ENCODE measurements at places on chromosomes 1 and 21.

GRCh38 chr1:4969556-4970129 is 315.2 kb downstream of the AJAP1 start:
- no peak for DNase-seq

DNA sequence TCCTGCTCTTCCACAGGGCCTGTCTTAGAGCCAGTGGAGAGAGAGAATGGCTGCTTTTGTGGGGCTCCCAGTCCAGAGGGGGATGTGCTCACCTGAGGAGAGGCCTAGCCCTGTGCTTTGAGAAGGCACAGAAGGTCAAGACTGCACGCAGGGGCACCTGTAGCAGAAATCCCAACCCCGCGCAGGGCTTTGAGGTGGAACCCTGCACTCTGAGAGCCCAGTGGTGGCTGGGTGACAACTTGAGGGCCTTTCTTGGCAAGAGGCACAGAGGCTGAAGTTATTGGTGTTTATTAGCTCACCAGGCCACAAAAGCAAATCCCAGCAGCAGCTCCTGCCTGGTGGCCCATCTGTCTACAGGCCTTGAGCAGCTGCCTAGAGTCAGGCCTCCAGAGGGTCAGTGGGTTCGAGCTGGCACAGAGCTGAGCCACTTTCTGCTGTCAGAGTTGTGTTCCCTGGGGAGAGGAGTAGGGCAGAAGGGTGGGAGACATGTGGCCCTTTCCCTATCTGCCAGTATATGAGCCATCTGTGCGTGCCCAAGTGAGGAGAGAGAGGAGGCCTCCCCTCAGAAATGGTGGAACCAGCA is 31.4 kb downstream of the SZRD1 start:
- no peak for DNase-seq

- DNase-seq: no peak
Measured at GRCh38 chr1:94622757-94623156, 81.2 kb upstream of the F3 start.

DNA sequence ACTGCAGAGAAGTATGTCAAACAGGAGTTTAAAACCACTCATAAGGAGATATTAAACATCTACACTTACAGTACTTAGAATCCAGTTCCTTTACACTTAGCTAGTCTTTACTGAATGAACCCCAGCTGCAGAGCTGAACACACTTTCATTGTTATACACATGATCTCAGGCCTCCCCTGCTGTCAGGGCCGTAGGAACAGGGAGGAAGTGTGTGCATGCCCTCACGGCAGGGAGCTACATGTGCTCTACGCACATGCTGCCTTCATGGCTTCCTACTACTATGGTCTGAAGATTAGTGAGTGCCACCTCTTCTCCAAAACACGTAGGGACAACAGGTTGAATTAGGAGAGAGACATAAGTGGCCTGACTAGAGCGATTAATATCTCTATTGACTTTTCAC is 191.5 kb downstream of the SIPA1L2 start:
- DNase-seq: no peak

GRCh38 chr1:115068826-115069585 is 20.3 kb downstream of the TSPAN2 start:
- DNase-seq: no peak

GRCh38 chr1:231803353-231803752 is 176.8 kb downstream of the DISC1 start:
- DNase-seq: no peak

DNA sequence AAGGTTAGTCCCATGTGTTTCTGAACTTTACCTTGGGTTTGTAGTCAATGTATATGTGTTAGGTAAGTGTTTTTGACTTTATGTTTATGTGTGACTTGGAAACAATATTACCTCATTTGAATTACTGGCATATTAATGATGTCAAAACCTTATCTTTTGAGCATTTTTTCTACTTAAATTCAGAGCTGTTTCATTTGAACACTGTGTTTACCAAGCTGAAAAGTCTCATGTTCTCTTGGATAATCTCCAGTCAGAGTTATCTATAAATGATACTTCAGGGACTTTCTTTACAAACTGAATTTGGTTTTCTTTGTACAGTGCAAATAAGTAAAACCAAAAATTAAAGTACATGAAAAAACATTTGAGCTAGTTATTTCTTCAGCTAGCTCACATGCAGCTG is 30.0 kb downstream of the ADAMTS1 start:
- no peak for DNase-seq

DNA sequence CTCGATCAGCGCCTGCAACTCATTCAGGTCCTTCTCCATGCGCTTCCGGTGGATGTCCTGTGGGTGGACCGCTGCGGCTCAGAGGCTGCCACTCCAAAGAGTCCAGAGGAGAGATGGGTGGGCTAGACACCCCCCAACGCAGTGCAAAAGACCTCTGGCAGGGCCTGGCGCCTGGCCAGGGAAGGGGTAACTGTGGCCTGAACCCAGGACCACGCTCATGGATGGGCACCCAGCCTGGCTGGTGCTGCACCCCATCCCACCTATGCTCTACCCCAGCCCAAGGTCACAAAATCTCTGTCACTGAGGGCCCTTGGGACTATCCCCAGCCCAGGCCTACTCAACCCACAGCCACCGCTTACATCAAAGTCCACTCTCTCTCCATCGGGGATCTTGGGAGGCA is 12.2 kb downstream of the TNNT2 start:
- DNase-seq: no peak

DNA sequence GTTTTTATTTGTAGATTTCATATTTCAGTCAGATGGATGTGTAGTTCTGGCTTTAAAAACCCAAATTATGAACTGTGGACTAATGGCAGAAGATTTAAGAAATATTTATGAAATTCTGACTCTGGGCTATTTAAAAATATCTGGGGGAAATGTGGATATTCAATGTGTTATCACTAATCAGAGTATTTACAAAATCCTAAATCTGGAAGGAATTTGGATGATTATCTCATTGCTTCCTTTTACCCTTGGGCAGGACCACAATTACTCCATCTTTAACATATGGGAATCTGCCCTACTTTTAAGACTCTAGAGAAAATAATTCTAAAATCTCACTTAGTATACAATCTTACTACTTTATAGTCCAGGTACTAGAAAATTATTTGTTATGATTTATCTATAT is 203.2 kb downstream of the PDE4B start:
- DNase-seq: no peak

DNA sequence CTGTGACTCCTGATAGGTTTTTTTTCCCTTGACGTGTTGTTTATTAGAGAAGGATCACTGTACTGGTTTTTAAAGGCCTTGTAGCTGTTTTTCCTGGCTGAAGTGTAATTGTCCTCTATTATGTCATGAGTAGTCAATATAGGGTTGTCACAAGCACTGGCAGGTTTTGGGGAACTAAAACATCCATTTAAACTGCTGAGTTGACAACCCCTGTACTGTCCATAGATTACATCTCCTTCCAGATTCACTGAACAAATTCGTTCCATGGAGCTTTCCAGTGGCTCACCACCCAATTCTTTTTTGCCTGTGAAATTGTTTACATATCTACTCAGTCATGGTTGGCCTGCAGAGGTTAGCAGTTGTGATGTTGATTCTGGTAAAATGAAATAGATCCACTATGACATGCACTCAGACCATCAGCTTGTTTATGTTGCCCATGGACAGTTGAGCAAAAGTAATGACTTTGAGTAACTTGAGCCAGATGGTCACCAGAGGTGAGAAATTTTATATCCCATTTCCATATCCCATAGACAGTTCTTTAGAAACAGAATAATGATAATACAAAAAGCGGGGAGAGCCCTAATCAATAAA is 59.9 kb upstream of the QSOX1 start:
- DNase-seq: no peak

- no peak for DNase-seq
Measured at GRCh38 chr1:31585736-31586365, 9.5 kb downstream of the TINAGL1 start.

DNA sequence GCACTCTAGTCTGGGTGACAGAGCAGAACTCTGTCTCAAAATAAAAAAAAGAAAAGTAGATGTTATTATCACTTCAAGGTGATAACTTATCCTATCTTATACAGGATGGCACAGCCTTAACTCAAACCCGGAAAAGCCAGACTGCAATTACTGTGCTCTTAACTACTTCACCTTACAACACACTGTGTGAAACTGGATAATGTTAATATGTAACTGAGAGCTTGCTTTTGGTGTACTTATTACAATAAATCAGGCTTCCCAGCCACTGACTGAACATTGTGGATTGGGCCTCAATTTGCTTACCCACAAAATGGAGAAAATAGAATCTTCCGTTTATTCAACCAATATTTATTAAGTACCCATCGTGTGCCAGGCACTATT is 1.4 kb downstream of the ORC1 start:
- DNase-seq: no peak

GRCh38 chr1:228743405-228743804 is 8.1 kb downstream of the RHOU start:
- no peak for DNase-seq

DNA sequence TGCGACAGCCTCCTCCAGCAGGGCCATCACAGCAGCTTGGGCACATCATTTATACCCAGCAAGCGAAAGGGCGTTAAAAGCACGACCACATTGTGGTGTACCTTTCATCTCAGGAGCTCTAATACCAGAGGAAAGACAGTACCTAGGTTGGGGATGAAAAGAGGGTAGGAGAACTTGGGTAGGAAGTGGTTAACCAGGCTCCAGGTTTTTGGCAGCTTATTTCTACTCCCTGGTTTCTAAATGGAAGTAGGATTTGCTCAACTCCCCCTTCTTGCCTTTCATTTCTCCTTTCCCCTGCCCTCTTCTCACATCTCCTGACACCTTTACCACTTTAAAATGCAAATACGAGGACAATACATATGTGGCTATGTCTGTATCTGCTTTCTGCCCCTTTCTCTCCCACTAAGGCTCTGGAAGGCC is 30.2 kb downstream of the FAM177B start:
- DNase-seq: no peak

DNA sequence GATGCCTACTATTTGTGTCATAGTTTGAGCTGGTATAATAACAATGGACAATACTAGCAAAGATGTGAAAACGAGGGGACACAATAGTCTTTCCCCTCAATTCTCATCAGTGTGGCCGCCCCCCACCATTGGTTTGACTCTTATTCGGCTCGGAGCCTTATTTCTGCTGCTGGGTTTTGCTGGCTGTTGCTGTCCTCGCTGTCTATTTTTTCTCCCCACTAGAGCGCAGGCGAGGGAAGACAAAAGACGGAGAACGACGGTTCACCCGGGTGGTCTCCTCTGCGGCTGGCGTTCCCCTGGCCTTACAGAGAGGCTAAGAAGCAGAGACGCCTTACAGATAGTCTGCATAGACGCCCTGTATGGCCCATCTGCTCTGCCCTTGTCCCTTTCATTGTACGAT is 19.4 kb downstream of the CLIC6 start:
- no peak for DNase-seq

DNA sequence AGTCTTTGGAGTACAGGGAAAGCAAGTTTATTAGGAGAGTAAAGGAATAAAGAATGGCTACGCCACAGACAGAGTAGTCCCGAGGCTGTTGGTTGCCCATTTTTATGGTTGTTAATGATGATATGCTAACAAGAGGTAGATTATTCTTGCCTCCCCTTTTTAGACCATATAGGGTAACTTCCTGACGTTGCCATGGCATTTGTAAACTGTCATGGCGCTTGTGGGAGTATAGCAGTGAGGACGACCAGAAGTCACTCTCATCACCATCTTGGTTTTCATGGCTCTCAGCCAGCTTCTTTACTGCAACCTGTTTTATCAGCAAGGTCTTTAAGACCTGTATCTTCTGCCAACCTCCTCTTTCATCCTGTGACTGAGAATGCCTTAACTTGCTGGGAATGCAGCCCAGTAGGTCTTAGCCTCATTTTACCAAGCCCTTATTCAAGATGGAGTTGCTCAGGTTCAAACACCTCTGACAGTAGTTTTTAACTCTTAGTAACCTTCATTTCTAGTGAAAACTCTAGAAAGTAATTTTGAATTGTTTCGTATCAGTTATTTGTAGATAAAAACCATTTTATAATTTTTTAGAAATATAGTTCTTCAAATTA is 26.2 kb downstream of the TCP10L start:
- no peak for DNase-seq

DNA sequence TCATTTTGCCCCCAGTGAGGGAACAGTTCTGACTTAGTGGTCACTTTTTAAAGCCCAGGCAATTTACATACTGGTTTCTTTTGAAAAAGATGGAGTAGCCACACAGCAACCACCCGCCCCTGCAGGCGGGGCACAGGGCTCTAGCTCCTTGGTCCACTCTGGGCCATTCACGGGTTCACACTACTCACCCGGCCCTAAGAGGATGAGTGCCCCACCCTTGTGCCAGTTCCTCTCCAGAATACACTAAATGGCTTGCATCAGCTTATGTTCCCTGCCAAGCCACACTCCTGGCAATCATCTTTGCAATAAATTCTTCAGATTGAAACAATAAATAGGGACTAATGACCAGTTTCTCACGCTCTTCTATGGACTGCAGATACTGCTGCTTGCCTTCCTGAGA is 15.7 kb upstream of the ATP13A2 start:
- DNase-seq: no peak

DNA sequence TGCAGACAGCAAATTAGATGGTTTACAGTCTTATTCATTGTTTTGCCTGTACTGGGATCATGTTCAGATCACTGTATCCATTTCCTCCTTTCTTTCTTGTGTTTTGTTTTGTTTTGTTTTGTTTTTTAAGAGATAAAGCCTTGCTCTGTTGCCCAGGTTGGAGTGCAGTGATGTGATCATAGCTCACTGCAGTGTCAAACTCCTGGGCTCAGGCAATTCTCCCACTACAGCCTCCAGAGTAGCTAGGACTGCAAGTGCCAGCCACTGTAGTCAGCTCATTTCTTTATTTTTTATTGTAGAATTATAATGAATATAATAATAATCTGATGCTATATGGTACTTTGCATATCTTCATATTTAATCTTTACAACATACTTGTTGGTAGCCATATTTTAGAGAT is 403.7 kb upstream of the B3GALT2 start:
- DNase-seq: no peak

- no peak for DNase-seq
Measured at GRCh38 chr1:53545663-53546408, 86.6 kb downstream of the DMRTB1 start.

GRCh38 chr1:94463765-94464330 is 45.7 kb downstream of the ABCD3 start:
- no peak for DNase-seq

DNA sequence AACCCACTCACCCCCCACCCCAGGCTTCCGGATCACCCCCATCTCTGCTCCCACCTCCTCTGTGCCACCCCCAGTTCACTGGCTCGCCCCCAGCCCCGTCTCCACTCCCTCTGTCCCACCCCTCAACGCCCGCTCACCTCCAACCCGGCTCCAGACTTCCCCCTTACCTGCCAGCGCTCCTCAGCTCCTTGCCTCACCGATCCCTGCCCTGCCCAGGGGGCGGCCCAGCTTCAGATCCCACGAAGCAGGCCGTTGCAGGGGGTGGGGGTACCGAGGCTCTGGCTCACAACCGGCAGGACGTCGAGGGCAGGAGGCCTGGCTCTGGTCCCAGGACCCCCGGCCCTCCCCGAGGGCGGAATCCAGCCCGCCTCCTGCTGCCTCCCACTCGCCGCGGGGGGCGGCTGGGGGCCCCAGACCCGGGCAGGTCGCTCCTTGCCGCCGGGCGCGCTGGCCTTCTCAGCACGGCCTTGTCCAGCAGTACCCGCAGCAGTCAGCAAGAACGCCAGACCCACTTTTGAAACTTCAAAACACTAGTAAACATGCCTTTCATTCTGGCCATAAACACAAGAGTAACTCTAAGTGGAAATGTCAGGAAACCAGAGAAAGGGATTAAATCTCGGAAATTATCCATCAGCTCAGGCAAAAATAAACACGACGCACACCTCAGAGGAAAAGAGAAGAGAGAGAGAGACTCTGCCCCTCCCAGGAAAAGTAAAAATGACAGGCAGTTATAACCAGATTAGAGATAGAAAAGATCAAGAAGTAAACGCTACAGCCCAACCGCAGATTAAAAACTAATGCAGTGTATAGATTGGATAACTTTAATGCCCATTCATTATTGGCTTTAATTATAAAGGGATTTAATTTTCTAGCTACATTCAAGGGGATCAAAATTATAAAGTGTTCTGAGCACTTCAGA is 1.0 kb upstream of the FAM89A start:
- DNase-seq: no peak

All from GM12892 (cell line).